Esophagus mucosa (tissue), 1 donor: ENCODE measurements at places on chromosomes 5 and 9. TPM values are rescaled to one million over a fixed set of nuclear protein-coding genes. Genes with fewer than 3 reads are reported as not detected.

The LCN15 gene
- total RNA-seq: not detected

The GGTA1 gene
- 7.1 TPM for total RNA-seq

The IFNA21 gene
- total RNA-seq: not detected

The DCTN3 gene
- 120 TPM for total RNA-seq

The GFPT2 gene
- total RNA-seq: 1.1 TPM

The PCDHAC2 gene
- 0.24 TPM for total RNA-seq

The INSL4 gene
- not detected for total RNA-seq

The RMI1 gene
- total RNA-seq: 6.7 TPM

The RNF130 gene
- total RNA-seq: 13.7 TPM

The ADAMTS16 gene
- total RNA-seq: not detected

The NDUFS4 gene
- 70.8 TPM for total RNA-seq

The LIX1 gene
- not detected for total RNA-seq

The DIPK1B gene
- 0.76 TPM for total RNA-seq

The ARL14EPL gene
- not detected for total RNA-seq

The IL7R gene
- 1.7 TPM for total RNA-seq

The CCL21 gene
- 18.5 TPM for total RNA-seq

The PCDHB9 gene
- total RNA-seq: 0.48 TPM

The SHOC1 gene
- total RNA-seq: 0.56 TPM

The CTXN3 gene
- total RNA-seq: 0.24 TPM

The PDE6A gene
- 0.48 TPM for total RNA-seq

The PKD2L2 gene
- total RNA-seq: not detected

The C9 gene
- not detected for total RNA-seq

The SERF1A gene
- 3.6 TPM for total RNA-seq

The CCNH gene
- total RNA-seq: 22.5 TPM

The URM1 gene
- total RNA-seq: 38.5 TPM

The CCL27 gene
- 0.20 TPM for total RNA-seq

The IL5 gene
- not detected for total RNA-seq

The HSPA9 gene
- 176 TPM for total RNA-seq

The HEMGN gene
- total RNA-seq: not detected

The FRMD3 gene
- 0.60 TPM for total RNA-seq

The GABBR2 gene
- not detected for total RNA-seq

The GRM6 gene
- not detected for total RNA-seq

The QRFP gene
- total RNA-seq: not detected

The N4BP3 gene
- 16.5 TPM for total RNA-seq

The BNC2 gene
- total RNA-seq: 3.7 TPM

The SOX30 gene
- total RNA-seq: not detected

The GRIN1 gene
- 0.12 TPM for total RNA-seq

The ORM2 gene
- 0.36 TPM for total RNA-seq

The RXRA gene
- 52.4 TPM for total RNA-seq

The CCDC171 gene
- 1.4 TPM for total RNA-seq

The NSD1 gene
- total RNA-seq: 53.8 TPM

The PCDHGA4 gene
- total RNA-seq: 0.48 TPM

The SPINK13 gene
- total RNA-seq: not detected

The SLC36A1 gene
- 5.9 TPM for total RNA-seq

The OR2V1 gene
- total RNA-seq: not detected

The SPATA31E1 gene
- not detected for total RNA-seq
